Pancreas (tissue), 10 donors: ENCODE measurements at places on chromosomes 3 and 15.

GRCh38 chr3:157418104-157418503 is 18.5 kb upstream of the PTX3 start:
- H3K4me3 ChIP-seq: no peak overlapping the region
- H3K27ac ChIP-seq: no peak overlapping the region
- H3K36me3 ChIP-seq: no peaks in the 10 kb centered on the region

DNA sequence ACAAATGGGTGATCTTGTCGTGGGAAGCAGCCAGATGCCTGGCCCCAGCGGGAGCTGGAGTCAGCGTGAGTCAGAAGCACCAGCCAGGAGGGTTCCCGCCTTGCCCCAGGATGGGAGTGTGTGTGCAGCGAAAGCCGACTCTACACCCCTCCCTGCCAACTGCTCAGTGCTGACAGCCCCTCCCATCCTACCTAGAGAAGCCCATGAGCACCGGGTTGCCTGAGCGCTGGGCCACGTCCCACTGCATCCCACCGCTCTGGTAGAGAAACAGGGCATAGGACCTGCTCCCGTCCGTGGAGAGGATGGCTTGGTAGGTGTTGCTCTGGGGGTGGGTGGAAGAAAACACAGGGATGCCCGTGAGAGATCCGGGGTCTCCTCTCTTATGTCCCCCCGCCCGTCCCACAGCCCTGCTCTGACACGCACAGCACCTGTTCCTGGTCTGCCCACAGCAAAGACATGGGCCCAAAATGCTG is 42.9 kb downstream of the MUC4 start:
- no peak for DNase-seq
- H3K27ac ChIP-seq: no peak overlapping the region
- no peak overlapping the region for H3K4me3 ChIP-seq
- no peaks in the 10 kb centered on the region for H3K36me3 ChIP-seq
- H3K4me1 ChIP-seq: no peaks in the 10 kb centered on the region

DNA sequence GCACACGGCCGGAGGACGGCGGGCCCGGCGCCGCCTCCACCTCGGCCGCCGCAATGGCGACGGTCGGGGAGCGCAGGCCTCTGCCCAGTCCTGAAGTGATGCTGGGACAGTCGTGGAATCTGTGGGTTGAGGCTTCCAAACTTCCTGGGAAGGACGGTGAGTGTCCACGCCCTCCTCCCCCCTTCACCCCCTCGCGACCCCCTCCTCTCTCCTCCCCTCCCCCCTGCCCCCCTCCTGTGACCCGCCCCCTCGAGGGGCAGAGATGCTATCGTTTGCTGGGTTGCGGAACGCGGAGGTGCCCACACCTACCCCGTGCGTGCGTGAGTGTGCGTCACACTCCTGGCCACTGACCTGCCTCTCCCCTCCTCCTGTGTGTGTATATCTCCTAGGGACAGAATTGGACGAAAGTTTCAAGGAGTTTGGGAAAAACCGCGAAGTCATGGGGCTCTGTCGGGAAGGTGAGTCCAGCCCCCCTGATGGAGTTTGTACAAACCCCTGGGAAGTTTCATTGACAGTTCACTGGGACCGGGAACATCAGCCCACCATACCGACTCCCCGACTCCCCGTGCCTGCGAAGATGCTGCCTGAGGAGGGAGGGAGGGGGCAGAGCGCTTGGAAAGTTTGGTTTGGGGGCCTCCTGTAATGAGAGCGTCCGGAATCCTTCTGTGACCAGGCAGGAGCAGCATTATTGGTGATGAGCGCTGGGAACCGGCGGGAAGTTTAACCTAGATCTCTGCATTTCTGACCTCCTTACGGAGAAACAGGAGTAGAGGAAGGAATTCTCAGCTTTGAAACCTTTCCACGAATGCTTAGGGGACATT is 795 bp upstream of the SCAANT1 start:
- peak; percentile 76 for DNase-seq
- H3K27me3 ChIP-seq: no peaks in the 10 kb centered on the region
- peaks cover 18% of the 10 kb centered on the region for H3K4me1 ChIP-seq

- DNase-seq: no peak
- no peak overlapping the region for H3K4me3 ChIP-seq
- H3K27me3 ChIP-seq: no peaks in the 10 kb centered on the region
- no peaks in the 10 kb centered on the region for H3K4me1 ChIP-seq
- no peak overlapping the region for H3K27ac ChIP-seq
- H3K36me3 ChIP-seq: no peaks in the 10 kb centered on the region
Measured at GRCh38 chr3:26099692-26100091, 309.8 kb downstream of the OXSM start.

GRCh38 chr15:78508272-78508671 is 895 bp downstream of the HYKK start:
- no peak overlapping the region for H3K4me3 ChIP-seq
- H3K27me3 ChIP-seq: no peaks in the 10 kb centered on the region
- no peak for DNase-seq
- H3K4me1 ChIP-seq: no peaks in the 10 kb centered on the region
- H3K36me3 ChIP-seq: no peaks in the 10 kb centered on the region

- H3K27ac ChIP-seq: no peak overlapping the region
- no peaks in the 10 kb centered on the region for H3K27me3 ChIP-seq
- no peak for DNase-seq
- no peak overlapping the region for H3K4me3 ChIP-seq
- H3K4me1 ChIP-seq: no peaks in the 10 kb centered on the region
- no peaks in the 10 kb centered on the region for H3K36me3 ChIP-seq
Measured at GRCh38 chr3:107394502-107394901, 17.3 kb downstream of the CCDC54 start.

DNA sequence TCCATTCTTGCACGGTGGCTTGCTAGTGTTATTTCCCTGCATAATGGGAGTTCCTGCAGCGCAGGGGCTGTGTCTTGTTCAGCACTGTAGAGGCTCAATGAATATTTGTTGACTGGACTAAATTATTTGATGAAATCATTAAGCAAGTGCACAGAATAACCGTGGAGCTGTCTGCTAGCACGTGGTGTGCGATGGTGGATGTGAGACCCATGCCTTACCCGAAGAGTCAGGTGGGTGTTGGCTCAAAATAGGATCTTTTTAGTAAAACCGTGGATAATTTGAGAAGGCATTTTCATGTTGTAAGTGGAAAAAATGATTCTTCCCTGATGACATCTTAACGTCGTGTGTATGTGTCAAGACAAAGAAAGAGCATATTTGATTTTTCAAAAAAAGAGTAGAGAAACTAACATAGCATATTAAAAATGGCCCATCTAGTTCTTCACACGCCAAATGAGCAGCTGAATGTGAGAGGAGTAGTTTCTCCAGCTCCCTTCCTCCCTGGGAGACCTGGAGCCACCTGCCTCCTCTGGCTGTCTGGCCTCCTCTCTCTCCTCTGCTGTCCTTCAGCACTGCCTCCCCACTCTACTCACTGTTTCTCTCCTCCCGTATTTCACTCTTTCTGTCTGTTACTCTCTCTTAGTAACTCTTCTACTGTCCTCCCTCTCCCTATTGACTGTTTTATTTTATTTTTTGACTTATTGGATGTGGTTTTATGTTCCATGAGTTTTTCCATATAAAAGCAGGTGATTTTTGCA is 6.3 kb downstream of the FAM81A start:
- no peaks in the 10 kb centered on the region for H3K36me3 ChIP-seq
- no peaks in the 10 kb centered on the region for H3K27me3 ChIP-seq
- H3K27ac ChIP-seq: no peak overlapping the region

- peak overlapping the region; percentile 20 for H3K4me3 ChIP-seq
- H3K27me3 ChIP-seq: no peaks in the 10 kb centered on the region
- no peaks in the 10 kb centered on the region for H3K36me3 ChIP-seq
- peak; percentile 41 for DNase-seq
- H3K27ac ChIP-seq: peak overlapping the region; percentile 30
Measured at GRCh38 chr3:194687638-194688199, 2.0 kb downstream of the FAM43A start.

DNA sequence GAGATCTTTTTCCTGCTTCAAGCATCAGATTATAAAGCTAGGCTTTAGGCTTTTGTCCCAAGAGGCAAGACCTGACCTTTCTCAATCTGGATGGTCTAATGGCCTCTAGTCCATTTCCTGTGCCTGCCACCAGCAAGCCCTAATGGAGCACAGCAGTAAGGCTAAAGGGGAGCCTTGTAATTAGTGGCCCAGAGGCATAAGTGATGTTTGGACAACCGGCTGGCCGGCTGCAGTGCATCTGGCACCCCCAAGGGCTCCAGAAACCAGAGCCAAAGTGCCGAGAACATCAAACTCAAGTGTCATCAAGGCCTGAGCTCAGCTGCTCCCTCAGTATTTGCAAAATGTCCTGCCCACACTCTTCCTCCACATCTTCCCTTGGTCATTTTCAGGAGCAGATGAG is 31.9 kb upstream of the RTP4 start:
- no peak for DNase-seq
- H3K4me1 ChIP-seq: no peaks in the 10 kb centered on the region
- no peak overlapping the region for H3K27ac ChIP-seq
- H3K27me3 ChIP-seq: no peaks in the 10 kb centered on the region
- H3K4me3 ChIP-seq: no peak overlapping the region
- no peaks in the 10 kb centered on the region for H3K36me3 ChIP-seq

- no peak for DNase-seq
- peak overlapping the region; percentile 45 for H3K27ac ChIP-seq
- H3K4me3 ChIP-seq: no peak overlapping the region
- peaks cover 71% of the 10 kb centered on the region for H3K4me1 ChIP-seq
Measured at GRCh38 chr3:172103724-172104123, 64.3 kb downstream of the FNDC3B start.

GRCh38 chr15:45648521-45649200 is 13.8 kb downstream of the SQOR start:
- H3K27me3 ChIP-seq: no peaks in the 10 kb centered on the region
- H3K4me3 ChIP-seq: no peak overlapping the region
- H3K36me3 ChIP-seq: no peaks in the 10 kb centered on the region
- peak; percentile 57 for DNase-seq

- H3K36me3 ChIP-seq: no peaks in the 10 kb centered on the region
- H3K27ac ChIP-seq: no peak overlapping the region
- no peak for DNase-seq
Measured at GRCh38 chr15:39785841-39786240, 3.2 kb upstream of the FSIP1 start.

- H3K27ac ChIP-seq: no peak overlapping the region
- H3K4me3 ChIP-seq: no peak overlapping the region
- DNase-seq: no peak
- H3K27me3 ChIP-seq: no peaks in the 10 kb centered on the region
Measured at GRCh38 chr3:53077476-53078220, 31.8 kb upstream of the SFMBT1 start.

DNA sequence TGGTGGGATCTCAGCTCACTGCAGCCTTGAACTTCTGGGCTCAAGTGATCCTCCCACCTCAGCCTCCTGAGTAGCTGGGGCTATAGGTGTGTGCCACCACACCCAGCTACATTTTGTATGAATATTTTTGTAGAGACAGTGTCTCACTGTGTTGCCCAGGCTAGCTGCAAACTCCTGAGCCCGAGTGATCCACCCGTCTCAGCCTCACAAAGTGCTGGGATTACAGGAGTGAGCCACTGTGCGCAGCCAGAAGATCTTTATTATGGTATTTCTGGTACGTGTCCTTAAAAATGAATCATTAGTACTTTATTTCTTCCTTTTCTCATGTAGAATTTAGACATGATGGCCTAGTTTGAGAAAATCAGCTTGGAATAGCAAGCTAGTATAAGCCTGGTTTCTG is 153.3 kb downstream of the BCHE start:
- no peaks in the 10 kb centered on the region for H3K27me3 ChIP-seq
- no peaks in the 10 kb centered on the region for H3K36me3 ChIP-seq
- H3K27ac ChIP-seq: no peak overlapping the region
- DNase-seq: no peak
- H3K4me3 ChIP-seq: no peak overlapping the region

- H3K27ac ChIP-seq: no peak overlapping the region
- H3K4me3 ChIP-seq: no peak overlapping the region
- peaks cover 4% of the 10 kb centered on the region for H3K4me1 ChIP-seq
- no peak for DNase-seq
- H3K36me3 ChIP-seq: no peaks in the 10 kb centered on the region
- no peaks in the 10 kb centered on the region for H3K27me3 ChIP-seq
Measured at GRCh38 chr15:63086947-63087346, 34.7 kb upstream of the LACTB start.

- H3K4me3 ChIP-seq: no peak overlapping the region
- H3K27me3 ChIP-seq: no peaks in the 10 kb centered on the region
- H3K36me3 ChIP-seq: no peaks in the 10 kb centered on the region
- no peak for DNase-seq
- no peaks in the 10 kb centered on the region for H3K4me1 ChIP-seq
Measured at GRCh38 chr15:52642386-52643361, 36.5 kb downstream of the ATOSA start.

DNA sequence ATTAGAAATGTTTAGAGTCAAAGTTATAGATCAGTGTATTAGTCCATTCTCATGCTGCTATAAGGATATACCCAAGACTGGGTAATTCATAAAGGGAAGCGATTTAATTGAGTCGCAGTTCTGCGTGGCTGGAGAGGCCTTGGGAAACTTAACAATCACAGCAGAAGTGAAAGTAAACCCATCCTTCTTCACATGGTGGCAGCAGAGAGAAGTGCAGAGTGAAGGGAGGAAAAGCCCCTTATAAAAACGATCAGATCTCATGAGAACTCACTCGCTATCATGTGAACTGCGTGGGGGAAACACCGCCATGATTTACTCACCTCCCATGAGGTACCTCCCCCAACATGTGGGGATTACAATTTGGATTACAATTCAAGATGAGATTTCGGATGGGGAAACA is 871.5 kb downstream of the DIPK2A start:
- H3K27ac ChIP-seq: no peak overlapping the region
- H3K27me3 ChIP-seq: no peaks in the 10 kb centered on the region
- no peak overlapping the region for H3K4me3 ChIP-seq
